ENCODE measurements at places on chromosomes 12 and 14.

GRCh38 chr14:58965601-58966000 lies 222.9 kb upstream of the DAAM1 start:
- DNase-seq: no peak

- peak; percentile 65 for DNase-seq
Observed at GRCh38 chr12:96237465-96238077, 43.4 kb downstream of the ELK3 start.

GRCh38 chr12:77722536-77722935 lies 108.2 kb upstream of the NAV3 start:
- no peak for DNase-seq

- no peak for DNase-seq
Observed at GRCh38 chr12:105769486-105769885, 369.3 kb downstream of the NUAK1 start.

DNA sequence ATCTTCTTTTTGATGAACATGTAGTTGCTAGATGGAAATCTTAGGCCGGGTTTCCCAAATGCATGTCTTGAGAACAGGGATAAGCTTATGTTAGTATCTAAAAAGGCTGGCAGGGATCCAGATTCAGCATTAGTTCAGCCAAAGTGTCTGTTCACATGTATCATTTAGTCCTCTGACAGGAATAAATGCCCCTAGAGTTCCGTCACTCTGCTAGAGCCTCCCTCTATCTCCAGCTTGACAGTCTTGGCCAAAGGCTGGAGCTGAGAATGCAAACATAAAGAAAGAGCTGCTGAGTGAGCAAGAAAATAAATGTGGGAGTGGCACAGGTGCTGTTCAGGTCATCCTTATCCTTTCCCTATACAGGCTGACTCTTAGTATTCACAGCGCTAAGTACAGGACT lies 13.8 kb upstream of the NELL2 start:
- no peak for DNase-seq

GRCh38 chr12:6925239-6925539 lies 2.6 kb upstream of the ATN1 start:
- DNase-seq: no peak
